ENCODE measurements at places on chromosomes 12 and 14.
A peak's percentile ranks its signal among the peaks of the same experiment; 100 is the strongest.

- DNase-seq = no peak
Observed at GRCh38 chr14:52025310-52025709, 36.0 kb downstream of the RTRAF start.

GRCh38 chr12:32618115-32618514 is 61.0 kb upstream of the DNM1L start:
- DNase-seq = no peak

- DNase-seq = no peak
Observed at GRCh38 chr14:68384881-68385280, 408.0 kb downstream of the ZFP36L1 start.

- no peak for DNase-seq
Observed at GRCh38 chr12:131351319-131352028, 359.4 kb upstream of the SFSWAP start.

DNA sequence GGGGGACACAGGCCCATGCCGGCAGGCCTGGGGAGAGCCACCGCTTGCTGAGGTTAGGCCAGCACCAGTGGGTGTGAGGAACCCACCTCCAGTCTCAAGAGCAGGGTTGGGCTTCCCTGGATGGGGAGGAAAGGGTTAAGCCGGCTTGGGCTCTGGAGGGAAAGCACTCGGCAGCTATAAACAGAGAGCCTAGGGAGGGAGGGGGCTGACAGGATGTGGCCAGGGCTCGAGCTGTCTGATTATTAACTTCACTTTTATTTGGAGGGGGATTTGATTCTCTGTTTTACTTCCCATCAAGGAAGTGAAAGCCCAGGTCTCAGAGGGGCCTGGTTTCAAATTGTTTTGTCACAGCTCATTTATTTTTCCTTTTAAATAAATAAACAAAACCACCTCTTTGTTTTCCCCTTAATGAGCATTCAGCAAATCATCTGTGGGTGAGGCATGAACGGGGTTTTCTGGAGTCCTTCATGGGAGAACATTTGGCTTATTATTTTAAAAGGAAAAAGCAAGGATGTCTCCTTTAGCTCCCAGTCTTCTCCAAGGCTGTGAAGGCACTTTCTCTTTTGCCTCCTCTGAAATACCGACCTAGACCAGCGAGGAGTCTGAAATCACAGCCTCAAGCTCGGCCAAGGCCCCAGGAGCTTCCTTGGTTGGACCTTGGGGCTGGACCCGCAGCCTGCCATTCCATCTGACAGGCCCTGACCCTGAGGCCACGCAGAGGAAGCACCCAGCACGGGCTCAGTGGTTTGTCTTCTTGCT is 21.9 kb upstream of the ZFP36L1 start:
- DNase-seq = peak; percentile 62

GRCh38 chr12:107670999-107671643 is 14.5 kb upstream of the PWP1 start:
- DNase-seq = peak; percentile 65

- no peak for DNase-seq
Observed at GRCh38 chr14:70189456-70190077, 816 bp upstream of the SLC8A3 start.

GRCh38 chr12:66644151-66644550 is 34.7 kb downstream of the GRIP1 start:
- DNase-seq = no peak

DNA sequence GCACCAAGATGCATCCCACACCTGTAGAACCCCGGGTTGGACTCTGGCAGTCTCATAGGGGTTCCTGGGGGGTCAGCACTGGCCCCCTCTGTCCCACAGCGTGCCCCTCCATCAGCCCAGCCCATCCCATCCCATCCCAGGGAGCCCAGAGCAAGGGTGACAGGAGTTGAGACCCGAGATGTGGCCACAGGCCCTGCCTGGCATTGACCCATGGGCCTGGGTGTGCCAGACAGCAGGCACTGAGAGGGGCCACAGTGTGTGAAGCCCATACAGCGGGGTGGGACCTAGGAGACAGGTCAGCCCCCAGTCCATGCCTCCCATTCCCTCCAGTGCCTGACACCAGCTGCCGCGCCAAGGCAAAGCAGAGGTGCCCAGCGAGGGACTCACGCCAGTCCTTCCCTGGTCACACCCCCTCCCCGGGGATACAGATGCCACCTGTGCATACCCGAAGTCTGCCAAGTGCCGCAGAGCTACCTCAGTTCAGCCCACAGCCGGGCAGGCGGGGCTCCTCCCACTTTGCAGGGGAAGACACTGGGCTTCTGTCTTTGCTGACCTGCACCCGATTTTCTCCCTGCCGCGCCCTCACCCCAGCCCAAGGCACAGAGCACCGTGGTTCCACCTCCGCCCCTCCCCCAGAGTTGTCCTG is 50.4 kb downstream of the CYP46A1 start:
- no peak for DNase-seq

DNA sequence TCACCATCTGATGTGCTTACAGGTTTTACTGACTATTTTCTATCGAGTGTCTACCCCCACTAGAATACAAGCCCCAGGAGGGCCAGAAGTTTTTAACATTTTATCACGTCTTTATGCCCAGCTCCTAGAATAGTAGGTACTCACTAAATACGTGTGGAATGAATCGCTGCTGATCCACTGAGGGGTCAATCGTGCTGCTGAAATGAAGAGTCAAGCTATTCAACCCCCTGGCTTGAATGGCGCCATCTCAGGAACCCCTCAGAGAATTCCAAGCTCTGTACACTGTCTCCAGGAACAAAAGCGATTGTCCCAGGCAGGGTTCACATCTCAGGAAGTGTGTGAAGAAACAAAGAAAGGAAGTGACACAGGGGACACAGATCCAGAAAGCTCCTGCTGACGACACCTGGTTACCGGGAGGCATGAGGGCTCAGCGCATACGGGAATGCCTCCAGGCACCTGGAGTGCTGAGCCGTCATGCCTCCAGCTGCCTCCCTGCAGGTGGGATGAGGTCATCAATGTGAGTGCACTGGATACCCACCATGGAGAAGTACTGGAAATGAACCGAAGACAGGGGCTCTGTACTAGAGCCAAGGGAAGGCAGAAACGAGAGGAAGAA is 45.6 kb downstream of the PITPNM2 start:
- no peak for DNase-seq
